ENCODE measurements at places on chromosomes 2 and 18. TPM values are rescaled to one million over a fixed set of nuclear protein-coding genes. Genes with fewer than 3 reads are reported as not detected.

SERPINB5 gene
- 0.56 TPM for polyA plus RNA-seq

LCLAT1 gene
- polyA plus RNA-seq = 8.5 TPM

MARCHF4 gene
- polyA plus RNA-seq = 0.04 TPM

DNA sequence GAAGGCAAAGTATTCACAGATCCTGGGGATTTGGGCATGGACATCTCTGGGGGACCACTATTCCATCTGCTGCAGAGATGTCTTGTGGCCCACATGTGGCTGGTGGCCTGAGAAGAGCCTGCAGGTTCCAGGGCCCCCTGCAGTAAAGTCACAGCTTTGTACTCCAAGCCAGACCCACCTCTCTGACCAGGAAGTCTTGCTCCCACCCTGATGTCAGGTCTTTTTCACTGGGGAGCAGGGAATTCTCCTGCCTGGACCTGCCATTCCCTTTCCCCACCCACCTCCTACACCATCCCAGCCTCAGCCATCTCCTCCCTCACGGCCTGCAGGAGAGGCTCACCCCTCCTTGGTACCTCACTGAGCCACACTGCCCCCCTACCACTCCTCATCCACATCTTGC is 211.8 kb downstream of the SMAD2 start:
- DNase-seq = no peak

HOXD9 gene
- polyA plus RNA-seq = 10.5 TPM

APLF gene
- polyA plus RNA-seq = 2.1 TPM

GALR1 gene
- polyA plus RNA-seq = 0.09 TPM

DNA sequence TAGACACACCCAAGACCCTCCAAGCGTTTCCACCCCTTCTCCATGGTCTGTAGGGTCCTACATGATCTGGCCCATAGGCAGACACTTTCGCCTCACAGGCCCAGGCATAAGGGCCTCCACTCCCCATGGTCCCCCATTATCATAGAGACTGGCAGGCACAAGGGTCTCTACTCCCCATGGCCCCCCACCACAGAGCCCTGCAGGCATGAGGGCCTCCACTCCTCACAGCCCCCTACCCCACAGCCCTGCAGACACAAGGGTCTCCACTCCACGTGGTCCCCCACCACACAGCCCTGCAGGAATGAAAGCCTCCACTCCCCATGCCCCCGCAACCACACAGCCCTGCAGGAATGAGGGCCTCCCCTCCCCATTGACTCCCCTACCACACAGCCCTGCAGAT is 159.7 kb upstream of the AGAP1 start:
- DNase-seq = no peak

SERPINB11 gene
- not detected for polyA plus RNA-seq

LRRFIP1 gene
- polyA plus RNA-seq = 184 TPM

GRCh38 chr2:30807249-30807648 is at the start of gene CAPN13:
Gene CAPN13, minus strand, starts transcription at chr2:30807446. Its CDS starts 20,121 bp downstream, at chr2:30787325.
- no peak for DNase-seq

DNA sequence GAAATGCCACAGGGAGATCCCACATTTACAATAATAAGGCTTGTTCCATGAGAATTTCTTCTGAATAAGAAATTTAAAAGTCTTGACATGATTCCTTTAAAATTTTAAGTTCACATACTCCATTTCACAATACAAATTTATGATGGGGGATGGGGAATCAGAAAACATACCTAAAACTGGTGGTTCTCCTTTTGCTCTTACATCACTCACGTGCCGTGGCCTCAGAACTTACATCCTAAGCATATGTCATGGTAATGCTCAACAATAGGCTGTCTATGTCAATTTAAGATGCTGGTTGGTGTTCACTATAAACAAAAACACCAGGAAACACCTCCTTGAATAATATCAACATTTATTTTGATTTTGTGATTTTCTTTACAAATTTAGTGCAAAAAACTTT is 12.8 kb downstream of the UPP2 start:
- no peak for DNase-seq

FRZB gene
- polyA plus RNA-seq = 40.4 TPM

GRCh38 chr2:231388725-231389346 is 6.7 kb upstream of the B3GNT7 start:
- DNase-seq = no peak

- no peak for DNase-seq
Measured at GRCh38 chr2:172200495-172201085, 97.9 kb upstream of the DLX2 start.

SKOR2 gene
- polyA plus RNA-seq = not detected

GRCh38 chr2:20165677-20166509 is 59.0 kb downstream of the SDC1 start:
- no peak for DNase-seq

DNA sequence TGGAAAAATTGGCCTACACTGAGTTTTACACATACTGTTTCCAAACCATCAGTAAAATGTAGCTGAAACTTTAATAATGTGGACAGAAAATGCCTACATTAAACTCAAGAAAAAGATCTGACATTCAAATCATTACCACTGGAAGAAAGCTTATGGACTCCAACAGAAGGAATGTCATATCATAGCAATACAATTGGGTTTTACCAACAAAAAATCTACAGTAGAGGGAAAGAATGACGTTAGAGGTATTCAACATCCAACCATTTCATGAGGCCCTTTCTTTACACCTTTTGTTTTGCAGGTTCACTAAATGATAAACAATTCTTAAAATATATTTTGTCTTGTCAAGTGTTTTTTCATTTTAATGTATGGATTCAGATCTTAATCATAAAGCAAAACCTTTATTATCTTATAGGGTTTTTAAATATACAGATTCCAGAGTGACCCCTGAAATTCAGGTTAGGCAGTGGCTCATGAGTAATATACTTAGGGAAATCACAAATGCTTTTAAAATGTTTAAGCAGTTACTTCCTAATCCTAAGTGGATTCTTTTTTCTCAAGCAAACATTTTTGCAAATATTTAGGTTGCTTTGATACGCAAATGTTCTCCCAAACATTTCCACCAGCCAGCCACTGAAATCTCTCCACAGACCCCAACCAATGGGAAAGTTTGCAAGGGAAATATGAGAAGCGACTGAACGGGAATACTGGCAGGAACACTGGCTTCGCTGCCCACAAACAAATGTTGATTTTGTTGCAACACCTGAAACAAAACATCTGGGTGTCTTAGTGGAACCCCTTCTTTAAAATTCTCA is 168.7 kb downstream of the TCF4 start:
- DNase-seq = no peak

GRCh38 chr2:232478571-232479340 is 8.9 kb downstream of the ECEL1 start:
- no peak for DNase-seq

DNA sequence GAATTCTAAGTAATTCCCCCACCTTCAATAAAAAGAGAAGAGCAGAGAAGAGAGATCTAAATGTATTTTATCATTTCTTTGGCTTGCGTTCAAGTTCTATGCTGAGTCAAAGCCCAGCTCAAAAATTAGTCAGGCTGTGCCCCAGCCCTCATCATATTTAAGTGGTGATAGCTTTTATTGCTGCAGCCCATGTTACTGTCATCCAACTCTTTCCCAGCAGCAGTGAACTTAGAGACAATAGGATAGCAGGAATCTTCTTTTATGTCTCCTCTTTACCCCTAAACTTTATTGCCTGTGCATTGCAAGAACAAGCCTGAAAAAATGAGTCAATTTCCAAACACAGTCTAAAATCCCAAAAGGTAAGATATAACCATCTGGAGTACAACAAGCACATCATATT is 1599.3 kb upstream of the PIK3C3 start:
- DNase-seq = peak; percentile 10

DNA sequence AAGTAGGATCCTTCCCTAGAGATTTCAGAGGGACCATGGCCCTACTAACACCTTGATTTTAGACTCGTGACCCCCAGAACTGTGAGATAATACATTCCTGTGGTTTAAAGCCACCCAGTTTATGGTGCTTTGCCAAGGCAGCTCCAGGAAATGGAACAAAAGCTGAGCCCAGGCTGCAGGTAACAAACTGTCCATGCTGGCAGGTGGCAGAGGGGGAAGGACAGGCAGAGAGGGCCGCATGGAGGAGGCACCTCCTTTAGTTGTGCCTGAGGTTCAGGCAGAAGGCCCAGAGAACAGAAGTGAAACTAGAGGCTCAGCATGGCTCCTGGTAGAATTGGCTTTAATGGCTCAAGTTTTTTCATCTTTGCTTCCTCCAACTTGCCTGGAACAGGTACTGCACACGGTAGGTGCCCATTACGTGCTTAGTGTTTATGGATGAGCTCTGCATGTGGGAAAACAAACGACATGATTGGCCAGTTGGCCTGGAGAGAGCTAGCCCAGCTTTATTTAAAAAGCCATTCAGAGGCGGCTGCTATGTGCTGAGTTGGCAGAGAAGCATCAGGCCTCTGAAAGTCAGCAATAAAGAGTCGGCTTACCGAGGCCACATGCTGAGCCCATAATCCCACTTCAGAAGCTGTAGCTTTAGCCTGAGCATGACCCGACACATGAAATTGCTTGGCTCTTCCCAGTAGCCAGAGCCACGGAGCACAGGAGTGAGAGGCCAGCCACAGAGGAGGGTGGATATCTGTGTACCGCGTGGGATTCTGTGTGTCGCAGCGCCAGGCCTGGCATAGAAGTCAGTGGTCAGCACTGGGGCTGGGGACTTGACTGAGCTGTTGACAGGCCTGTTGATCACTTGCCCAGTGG is 36.5 kb downstream of the HS1BP3 start:
- no peak for DNase-seq

DNA sequence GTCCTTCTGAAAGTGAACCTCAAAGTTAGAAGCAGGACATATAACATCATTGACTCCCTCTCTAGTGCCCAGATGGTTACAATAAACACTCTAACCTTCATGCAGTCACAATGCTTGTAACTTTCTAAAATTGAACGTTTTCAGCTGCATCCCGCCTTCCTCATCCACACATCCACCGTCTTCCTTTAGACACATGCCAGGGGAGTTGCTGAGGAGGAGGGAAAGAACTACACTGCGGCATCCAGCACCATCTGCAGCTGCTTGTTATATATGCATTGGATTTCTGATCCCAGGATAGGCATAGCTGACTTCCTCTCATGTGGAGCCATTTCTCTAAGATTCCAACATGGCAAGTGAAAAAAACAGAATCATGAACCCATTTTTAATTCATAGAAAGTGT is 96.8 kb downstream of the FBXO15 start:
- DNase-seq = no peak

HOXD3 gene
- 3.4 TPM for polyA plus RNA-seq

GRCh38 chr2:226413498-226414130 is 386.0 kb downstream of the IRS1 start:
- no peak for DNase-seq

DNA sequence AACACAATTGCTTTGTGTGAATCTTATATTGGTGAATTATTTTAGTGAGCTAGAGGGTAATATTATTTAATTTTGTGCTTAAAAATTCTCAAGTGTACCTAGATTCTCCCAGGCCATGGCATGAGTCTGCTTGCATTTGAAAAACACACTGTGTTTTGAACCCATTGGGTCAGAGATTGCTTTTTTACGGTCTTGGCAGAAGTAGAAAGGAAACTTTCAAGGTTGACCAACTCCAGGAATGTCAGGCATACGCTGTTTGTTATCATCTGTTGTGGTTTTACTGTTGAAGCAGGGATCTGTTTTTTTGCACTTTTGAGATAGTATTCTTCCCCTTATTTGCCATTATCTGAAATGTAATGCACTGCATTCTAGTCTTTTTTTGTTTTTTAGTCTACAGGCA is 377.4 kb downstream of the RPRM start:
- no peak for DNase-seq

EGR4 gene
- polyA plus RNA-seq = not detected

All from hindlimb muscle (tissue), 1 donor.